ENCODE measurements at places on chromosomes 12 and 14. TPM values are rescaled to one million over a fixed set of nuclear protein-coding genes. Genes with fewer than 3 reads are reported as not detected.

NELL2 gene
- total RNA-seq = not detected

CSRP2 gene
- total RNA-seq = 25.5 TPM

PRB2 gene
- not detected for total RNA-seq

RALGAPA1 gene
- 44.5 TPM for total RNA-seq

ESPL1 gene
- total RNA-seq = 0.26 TPM

PITPNM2 gene
- total RNA-seq = 2.4 TPM

OR10G3 gene
- not detected for total RNA-seq

TAS2R14 gene
- total RNA-seq = 1.2 TPM

P2RX7 gene
- total RNA-seq = 0.77 TPM

BMP4 gene
- 0.13 TPM for total RNA-seq

LPAR5 gene
- 4.1 TPM for total RNA-seq

REP15 gene
- 0.53 TPM for total RNA-seq

IAPP gene
- not detected for total RNA-seq

GARIN6 gene
- total RNA-seq = not detected

FGD4 gene
- total RNA-seq = 22.9 TPM

ABHD12B gene
- not detected for total RNA-seq

CELA1 gene
- total RNA-seq = not detected

MMP17 gene
- 4.5 TPM for total RNA-seq

TEAD4 gene
- 2.0 TPM for total RNA-seq

SPTB gene
- total RNA-seq = not detected

PSEN1 gene
- total RNA-seq = 78.5 TPM

KRT82 gene
- total RNA-seq = not detected

SRRM4 gene
- not detected for total RNA-seq

IFNG-AS1 gene
- not detected for total RNA-seq

BEGAIN gene
- total RNA-seq = 1.1 TPM
